NB4 (cell line): ENCODE measurements at places on chromosomes 16 and 17.

GRCh38 chr16:801584-802363, 1.2 kb upstream of the GNG13 start:
- DNase-seq: no peak

- DNase-seq: no peak
Observed at GRCh38 chr16:84183572-84183875, 3.3 kb downstream of the TAF1C start.

DNA sequence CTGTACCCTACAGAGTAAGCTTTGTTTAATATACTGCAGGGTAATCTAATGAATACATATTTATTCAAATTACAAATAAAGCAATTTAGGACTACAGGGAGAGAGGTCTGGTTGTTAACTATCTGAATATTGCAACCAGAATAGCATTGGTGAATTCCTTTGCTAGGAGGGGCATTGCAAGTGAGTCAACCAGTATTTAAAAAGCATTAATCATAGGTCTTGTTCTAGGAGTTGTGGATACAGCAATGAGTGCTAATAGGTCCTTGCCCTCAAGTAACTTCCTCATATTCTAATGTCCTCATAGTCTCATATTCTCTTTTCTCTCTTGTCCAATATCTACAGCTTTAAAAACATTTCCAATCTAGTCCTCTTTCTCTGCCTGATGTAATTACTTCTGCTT, 531.4 kb downstream of the CDH11 start:
- DNase-seq: no peak

DNA sequence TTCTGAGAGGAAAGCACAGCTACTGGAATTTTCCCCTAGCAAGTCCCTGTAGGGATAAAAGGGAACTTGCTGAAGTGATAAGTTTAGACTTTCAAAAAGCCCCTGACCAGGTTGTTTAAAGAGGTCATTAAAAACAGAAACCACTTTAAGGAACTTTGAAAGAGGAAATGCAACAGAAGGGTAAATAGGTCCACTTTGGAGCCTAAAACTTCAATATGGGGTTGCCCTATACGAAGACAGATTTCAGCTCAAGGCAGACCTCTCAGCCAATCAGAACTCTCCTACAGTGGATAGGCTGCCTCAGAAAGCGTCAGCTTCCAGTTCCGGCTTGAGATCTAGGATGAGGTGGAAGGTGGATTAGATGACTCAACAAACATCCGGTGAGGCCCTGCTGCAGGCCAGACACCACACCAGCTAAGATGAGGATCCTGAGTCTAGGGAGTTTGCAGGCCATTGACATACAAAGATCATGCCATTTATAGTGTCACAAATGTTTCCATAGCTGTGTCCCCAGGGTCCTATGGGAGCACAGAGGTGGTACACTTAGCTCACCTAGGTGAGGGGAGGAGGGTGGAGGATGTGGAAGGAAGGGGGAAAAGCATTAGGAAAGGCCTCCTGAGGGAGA, 7.9 kb upstream of the MFSD6L start:
- peak; percentile 72 for DNase-seq
